ENCODE measurements at places on chromosomes 7 and 10.
A peak's percentile ranks its signal among the peaks of the same experiment; 100 is the strongest.

- no peak for DNase-seq
- H3K4me1 ChIP-seq = no peaks in the 10 kb centered on the region
- H3K36me3 ChIP-seq = no peaks in the 10 kb centered on the region
- H3K27me3 ChIP-seq = no peaks in the 10 kb centered on the region
- H3K4me3 ChIP-seq = no peak overlapping the region
- no peak overlapping the region for H3K27ac ChIP-seq
Observed at GRCh38 chr7:156218544-156219306, 406.5 kb upstream of the SHH start.

GRCh38 chr10:15137636-15138035 lies 30.9 kb downstream of the NMT2 start:
- no peaks in the 10 kb centered on the region for H3K4me1 ChIP-seq
- H3K36me3 ChIP-seq = peaks cover 21% of the 10 kb centered on the region
- DNase-seq = no peak
- H3K27me3 ChIP-seq = no peaks in the 10 kb centered on the region

- H3K27me3 ChIP-seq = peaks cover 3% of the 10 kb centered on the region
- no peaks in the 10 kb centered on the region for H3K36me3 ChIP-seq
- no peak for DNase-seq
- no peaks in the 10 kb centered on the region for H3K4me1 ChIP-seq
- no peak overlapping the region for H3K4me3 ChIP-seq
Observed at GRCh38 chr10:1724921-1725488, 12.3 kb downstream of the ADARB2 start.

DNA sequence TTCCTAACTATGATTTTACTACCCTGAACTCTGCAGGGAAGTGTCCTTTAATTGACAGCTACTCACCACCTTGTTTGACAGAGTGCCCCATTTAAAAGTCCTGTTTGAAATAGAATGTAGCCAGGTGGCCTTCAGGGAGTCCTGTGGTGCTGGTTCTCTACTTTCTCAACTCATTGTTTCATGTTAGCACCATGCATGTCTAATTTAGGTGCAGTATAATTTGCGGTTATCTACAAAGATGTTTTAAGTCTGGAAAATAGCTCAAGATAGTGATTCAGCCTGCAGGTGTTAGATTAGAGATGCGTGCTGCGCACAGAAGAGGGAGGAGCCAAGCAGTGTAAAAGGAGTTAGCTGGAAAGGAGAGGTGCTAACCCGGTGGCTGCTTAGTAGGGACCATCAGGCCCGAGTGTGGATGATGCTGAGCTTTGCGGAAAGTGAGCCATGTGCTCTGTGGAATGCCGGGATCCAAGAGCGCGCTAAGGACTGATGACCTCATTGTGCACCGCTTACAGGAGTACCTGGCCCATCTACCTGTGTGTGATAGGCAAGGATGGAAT lies 1.2 kb downstream of the CCM2 start:
- DNase-seq = peak; percentile 58
- H3K4me3 ChIP-seq = peak overlapping the region; percentile 91
- no peaks in the 10 kb centered on the region for H3K36me3 ChIP-seq
- no peak overlapping the region for H3K27ac ChIP-seq
- H3K4me1 ChIP-seq = no peaks in the 10 kb centered on the region

- peaks cover 48% of the 10 kb centered on the region for H3K4me1 ChIP-seq
- DNase-seq = no peak
- H3K27me3 ChIP-seq = no peaks in the 10 kb centered on the region
Observed at GRCh38 chr10:116715341-116715740, 27.0 kb downstream of the HSPA12A start.

DNA sequence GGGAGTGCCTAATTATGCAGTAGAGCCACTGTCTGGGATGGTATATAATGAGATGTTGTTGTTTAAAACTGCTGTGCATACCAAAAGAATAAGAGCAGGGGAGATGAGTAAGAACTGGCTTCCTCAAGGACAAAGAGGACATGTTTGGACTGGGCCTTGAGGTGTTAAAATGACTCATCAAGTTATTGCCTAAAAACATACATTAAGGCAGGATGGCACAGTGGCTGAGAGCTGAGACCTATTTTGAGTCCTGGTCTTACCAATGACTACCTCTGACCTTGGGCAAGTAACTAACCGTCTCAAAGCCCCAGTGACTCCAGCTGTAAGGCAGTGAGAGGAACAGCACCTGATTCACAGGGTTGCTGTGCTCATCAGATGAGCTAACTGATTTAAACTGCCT lies 71.1 kb downstream of the CFAP58 start:
- no peak overlapping the region for H3K27ac ChIP-seq
- no peak for DNase-seq
- H3K4me1 ChIP-seq = no peaks in the 10 kb centered on the region
- H3K4me3 ChIP-seq = no peak overlapping the region

DNA sequence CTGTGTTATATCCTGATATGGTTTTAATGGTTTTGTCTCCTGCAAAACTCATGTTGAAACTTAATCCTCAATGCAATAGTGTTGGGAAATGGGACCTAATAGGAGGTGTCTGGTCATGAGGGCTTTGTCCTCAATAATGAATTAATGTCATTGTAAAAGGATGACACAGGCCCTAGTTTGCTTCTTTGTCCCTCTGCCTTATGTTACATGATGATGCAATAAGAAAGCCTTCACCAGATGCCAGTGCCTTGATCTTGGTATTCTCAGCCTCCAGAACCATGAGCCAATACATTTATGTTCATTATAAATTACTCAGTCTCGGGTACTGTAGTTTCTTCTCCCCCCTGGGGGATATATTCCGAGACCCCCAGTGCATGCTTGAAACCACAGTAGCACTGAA lies 1247.4 kb upstream of the SORCS1 start:
- H3K27ac ChIP-seq = no peak overlapping the region
- no peaks in the 10 kb centered on the region for H3K36me3 ChIP-seq
- DNase-seq = no peak
- no peaks in the 10 kb centered on the region for H3K27me3 ChIP-seq
- H3K4me1 ChIP-seq = no peaks in the 10 kb centered on the region
- H3K4me3 ChIP-seq = no peak overlapping the region

DNA sequence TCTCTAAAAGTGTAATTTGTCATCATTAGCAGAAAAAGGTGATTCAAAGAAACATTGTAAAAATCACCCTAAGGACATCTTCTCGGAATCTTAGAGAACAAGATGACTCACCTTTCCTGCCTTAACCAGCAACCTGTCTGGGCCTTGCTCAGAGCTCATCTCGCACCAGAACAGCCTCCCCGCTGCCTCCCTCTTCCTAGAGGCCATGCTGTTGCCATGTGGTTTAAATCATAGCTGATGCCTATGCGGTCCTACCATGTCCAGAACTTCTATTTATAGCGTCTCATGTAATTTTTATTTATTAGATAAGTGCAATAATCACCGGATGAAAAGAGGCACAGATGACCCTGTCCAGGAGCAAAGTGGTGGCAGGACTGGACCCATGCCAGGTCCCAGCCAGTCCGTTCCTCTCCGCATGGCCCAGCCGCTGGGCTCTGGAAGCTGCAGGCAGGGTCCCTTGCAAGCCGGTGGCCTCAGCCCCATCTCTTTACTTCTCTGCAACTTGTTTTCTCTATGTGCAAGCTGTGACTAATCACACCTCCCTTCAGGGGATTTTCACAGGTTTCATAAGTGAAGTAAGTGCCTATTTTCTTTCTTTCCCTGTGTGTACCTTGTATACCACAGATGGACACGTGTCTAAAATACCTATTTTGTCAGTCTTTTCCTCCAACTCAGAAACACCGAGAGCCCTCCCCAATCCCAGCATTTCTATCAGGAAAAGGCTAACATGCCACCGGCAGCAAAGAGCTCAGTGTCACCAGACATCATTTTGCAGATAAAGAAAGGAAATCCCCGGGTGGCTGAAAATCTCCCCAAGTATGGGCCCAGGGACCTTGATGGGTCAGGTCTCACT lies 27.1 kb downstream of the KLF6 start:
- DNase-seq = no peak
- peaks cover 5% of the 10 kb centered on the region for H3K4me1 ChIP-seq
- H3K36me3 ChIP-seq = no peaks in the 10 kb centered on the region

GRCh38 chr7:25436413-25436812 lies 208.1 kb upstream of the NPVF start:
- H3K36me3 ChIP-seq = no peaks in the 10 kb centered on the region
- no peak for DNase-seq
- H3K4me1 ChIP-seq = no peaks in the 10 kb centered on the region

DNA sequence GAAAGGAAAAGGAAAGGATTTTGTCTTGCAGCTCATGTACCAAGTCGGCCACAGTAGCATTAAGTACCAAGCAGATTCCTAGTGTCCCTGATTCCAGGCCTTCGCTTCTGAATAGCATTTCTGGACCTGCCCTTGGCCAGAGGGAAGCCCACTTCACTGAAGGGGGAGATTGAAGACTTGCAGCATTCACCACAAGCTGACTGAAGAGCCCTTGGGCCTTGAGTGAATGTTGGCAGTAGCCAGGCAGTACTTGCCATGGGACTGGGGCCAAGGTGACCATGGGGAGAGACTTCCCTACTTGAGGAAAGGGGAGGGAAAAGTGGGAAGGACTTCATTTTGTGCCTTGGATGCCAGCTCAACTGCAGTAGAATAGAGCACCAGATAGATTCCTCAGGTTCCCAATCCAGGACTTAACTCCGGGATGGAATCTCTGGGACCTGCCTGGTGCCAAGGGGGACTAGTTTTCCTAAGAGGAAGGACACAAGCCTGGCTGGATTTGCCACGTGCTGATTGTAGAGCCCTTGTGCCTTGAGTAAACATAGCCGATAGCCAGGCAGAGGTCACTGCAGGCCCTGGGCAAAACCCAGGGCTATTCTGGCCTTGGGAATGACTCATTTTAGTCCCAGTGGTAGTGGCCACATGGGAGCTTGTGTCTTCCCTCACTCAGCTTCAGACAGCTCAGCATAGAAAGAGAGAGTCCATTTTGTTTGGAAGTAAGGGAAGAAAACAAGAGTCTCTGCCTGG lies 141.7 kb upstream of the KCND2 start:
- no peak overlapping the region for H3K27ac ChIP-seq
- H3K36me3 ChIP-seq = no peaks in the 10 kb centered on the region
- H3K4me1 ChIP-seq = no peaks in the 10 kb centered on the region
- DNase-seq = no peak

GRCh38 chr10:52220947-52221346 lies 93.1 kb upstream of the DKK1 start:
- H3K27ac ChIP-seq = no peak overlapping the region
- H3K36me3 ChIP-seq = no peaks in the 10 kb centered on the region
- H3K4me1 ChIP-seq = no peaks in the 10 kb centered on the region
- DNase-seq = no peak
- no peak overlapping the region for H3K4me3 ChIP-seq

DNA sequence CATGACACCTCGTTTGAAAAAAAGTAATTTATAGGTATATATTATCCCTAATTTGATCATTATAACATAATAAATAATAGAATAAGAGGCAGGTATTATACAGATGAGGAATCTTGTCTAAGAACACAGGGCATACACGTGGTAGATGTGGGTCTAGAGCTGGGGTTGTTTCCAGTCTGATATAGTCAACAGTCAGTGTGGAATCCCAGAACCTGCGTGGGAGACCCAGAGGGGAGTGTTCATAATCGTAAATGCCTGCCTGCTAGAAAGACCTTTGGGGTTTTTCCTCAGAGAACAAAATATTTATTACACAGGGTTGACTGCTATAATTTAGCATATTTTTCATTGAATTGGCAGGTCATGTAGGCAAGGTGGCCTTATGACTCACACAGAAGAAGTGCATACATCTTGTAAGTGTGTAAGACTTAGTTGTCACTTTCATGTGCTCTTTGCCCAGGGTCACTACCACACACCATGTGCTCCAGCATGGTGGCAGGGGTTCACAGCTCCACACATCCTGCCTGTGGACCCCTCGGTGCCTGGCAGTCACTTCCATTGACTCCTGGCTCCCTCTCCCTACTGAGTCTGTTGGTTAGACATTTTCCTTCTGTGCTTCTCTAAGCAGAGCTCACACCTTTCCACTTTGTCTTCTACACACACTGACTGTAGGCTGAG lies 94.9 kb upstream of the IKZF1 start:
- no peaks in the 10 kb centered on the region for H3K4me1 ChIP-seq
- no peak for DNase-seq
- H3K27ac ChIP-seq = no peak overlapping the region
- no peak overlapping the region for H3K4me3 ChIP-seq

DNA sequence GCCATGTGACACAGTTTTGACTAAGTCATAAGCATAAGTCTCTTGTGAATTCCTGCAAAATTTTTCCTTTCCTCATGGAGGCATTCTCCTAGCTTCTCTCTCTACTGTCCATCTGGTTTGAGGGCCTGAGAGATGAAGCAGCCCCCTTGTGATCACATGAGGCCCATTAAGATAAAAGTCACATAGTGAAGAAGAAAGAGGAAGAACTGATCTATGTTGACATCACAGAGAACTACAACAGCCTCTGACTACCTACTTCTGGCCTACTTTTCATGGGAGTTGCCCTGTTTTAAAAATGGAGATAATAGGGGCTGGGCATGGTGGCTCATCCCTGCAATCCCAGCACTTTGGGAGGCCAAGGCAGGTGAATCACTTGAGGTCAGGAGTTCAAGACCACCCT lies 50.4 kb downstream of the TFEC start:
- no peaks in the 10 kb centered on the region for H3K36me3 ChIP-seq
- H3K4me3 ChIP-seq = no peak overlapping the region
- no peak for DNase-seq
- H3K4me1 ChIP-seq = no peaks in the 10 kb centered on the region

- no peaks in the 10 kb centered on the region for H3K36me3 ChIP-seq
- H3K4me3 ChIP-seq = no peak overlapping the region
- no peaks in the 10 kb centered on the region for H3K27me3 ChIP-seq
- no peak overlapping the region for H3K27ac ChIP-seq
- no peaks in the 10 kb centered on the region for H3K4me1 ChIP-seq
Observed at GRCh38 chr7:154858836-154859537, 143.9 kb downstream of the PAXIP1 start.

DNA sequence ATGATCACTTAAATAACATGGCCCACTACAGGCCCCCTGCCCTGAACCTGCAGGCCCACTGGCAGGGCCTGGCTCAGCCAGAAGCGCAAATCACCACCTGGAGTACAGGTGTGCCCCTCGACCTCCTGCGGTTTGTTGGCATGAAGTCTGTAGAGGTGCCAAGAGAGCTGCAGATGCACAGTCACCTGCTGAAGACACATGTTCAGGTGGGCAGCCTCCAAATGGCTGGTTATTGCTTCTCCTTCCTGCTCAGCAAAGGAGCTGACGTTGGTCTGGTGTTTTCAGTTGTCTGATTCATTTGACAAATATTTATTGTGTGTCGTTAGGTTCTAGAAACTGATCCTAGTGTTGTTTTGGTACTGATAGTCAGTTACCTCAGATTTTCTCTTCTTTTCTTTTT lies 29.0 kb downstream of the DHTKD1 start:
- no peaks in the 10 kb centered on the region for H3K4me1 ChIP-seq
- H3K27me3 ChIP-seq = no peaks in the 10 kb centered on the region

DNA sequence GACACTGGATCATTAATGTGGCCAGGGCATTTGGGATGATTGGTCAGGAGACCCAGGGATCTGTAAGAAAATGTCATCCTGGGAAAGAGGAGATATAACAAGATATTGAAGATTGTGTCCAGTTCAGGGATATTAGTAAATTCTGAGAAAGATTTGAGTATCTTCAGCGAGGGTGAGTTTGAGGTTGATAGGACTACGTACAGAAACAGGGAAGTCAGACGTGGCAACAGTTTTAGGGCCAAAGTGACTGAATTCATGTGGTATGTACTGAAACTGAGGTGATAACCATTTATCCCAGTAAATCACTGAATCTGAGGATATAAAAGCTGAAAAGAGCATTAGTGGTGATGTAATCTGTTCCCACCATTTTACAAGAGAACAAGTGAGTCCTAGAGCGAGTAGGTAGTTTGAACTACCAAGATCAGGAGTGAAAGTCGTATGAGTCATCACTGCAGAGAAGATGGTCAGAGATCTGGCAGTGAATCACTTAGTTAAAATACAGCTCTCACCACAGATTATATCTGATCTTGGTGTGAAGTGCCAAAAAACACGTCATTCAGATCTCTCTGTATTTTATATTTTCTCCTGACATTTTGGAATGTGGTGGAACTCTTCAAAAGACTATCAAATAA lies 220.5 kb downstream of the CDK14 start:
- no peaks in the 10 kb centered on the region for H3K36me3 ChIP-seq
- no peaks in the 10 kb centered on the region for H3K4me1 ChIP-seq
- DNase-seq = no peak
- H3K27ac ChIP-seq = no peak overlapping the region
